Stimulated activated CD4-positive, alpha-beta T cell treated with anti-CD3 and anti-CD28 coated beads, Interleukin-4, amount 100 ng/mL, for 24 hours (primary cell): ENCODE measurements at places on chromosomes 13 and 19.

DNA sequence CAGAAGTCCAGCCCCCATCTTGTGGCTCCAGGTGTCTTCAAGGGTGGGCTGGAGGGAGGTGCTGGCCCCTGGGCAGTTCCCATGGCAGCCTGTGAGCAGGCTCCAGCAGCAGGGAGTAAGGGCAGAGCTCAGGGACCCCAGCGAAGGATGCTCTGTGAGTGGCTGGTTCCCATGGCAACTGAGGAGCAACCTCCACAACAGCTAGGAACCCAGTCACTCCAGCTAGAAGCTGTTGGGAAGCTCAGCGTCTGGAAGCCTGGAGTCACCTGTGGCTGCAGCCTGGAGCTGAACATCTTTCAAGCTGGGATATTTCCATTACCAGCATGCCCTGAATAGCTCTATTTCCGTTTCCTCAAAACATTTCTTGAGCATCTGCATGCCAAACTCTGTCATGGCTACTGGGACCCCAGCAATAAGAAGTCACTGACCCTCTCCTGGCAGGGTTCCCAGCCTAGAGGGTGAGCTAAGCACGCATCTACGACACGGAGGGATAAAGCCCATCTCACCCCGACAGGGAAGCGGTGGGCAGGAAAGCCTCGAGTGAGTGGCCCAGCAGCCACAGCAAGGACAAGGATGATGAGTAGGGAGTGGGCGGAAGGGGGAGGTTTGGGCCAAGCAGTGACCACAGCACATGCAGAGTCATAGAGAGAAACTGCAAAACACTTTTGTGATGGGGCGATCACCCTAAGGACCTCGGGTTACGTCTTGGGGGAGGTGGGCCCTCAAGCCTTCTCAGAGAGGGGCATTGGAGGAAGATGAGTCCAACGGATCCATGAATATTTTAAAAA lies 52.6 kb downstream of the ALOX5AP start:
- no peak for DNase-seq

GRCh38 chr19:15299568-15300409 lies 32.5 kb downstream of the BRD4 start:
- DNase-seq: no peak

GRCh38 chr13:113660066-113660465 lies 2.1 kb upstream of the ATP4B start:
- DNase-seq: no peak

DNA sequence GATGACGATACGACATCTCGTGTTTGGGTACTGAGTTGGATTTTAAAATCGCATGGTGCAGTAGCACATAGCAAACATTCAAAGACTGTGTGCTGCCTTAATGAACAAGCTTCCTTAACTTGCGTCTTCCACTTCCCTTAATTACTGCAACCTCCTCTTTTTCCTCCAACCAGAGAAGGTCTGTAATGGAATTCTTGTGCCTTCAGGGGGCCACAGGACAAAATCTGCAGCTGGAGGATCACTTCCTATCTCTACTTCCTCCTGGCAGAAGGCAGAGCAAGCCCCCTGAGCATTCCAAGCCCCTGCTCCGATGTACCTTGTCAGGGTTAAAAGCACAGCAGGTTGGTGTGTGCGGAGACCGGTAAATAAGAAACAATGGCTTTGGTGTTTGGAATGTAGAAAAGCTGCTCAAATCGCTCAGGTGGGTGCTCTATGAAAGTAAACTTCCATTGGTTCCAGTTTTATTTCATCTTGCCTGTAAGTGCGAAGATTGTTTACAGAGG lies 151.3 kb upstream of the UQCRFS1 start:
- DNase-seq: no peak

- no peak for DNase-seq
Measured at GRCh38 chr19:44553478-44554171, 24.1 kb upstream of the CEACAM20 start.

- DNase-seq: no peak
Measured at GRCh38 chr13:109749365-109749764, 37.0 kb downstream of the IRS2 start.

DNA sequence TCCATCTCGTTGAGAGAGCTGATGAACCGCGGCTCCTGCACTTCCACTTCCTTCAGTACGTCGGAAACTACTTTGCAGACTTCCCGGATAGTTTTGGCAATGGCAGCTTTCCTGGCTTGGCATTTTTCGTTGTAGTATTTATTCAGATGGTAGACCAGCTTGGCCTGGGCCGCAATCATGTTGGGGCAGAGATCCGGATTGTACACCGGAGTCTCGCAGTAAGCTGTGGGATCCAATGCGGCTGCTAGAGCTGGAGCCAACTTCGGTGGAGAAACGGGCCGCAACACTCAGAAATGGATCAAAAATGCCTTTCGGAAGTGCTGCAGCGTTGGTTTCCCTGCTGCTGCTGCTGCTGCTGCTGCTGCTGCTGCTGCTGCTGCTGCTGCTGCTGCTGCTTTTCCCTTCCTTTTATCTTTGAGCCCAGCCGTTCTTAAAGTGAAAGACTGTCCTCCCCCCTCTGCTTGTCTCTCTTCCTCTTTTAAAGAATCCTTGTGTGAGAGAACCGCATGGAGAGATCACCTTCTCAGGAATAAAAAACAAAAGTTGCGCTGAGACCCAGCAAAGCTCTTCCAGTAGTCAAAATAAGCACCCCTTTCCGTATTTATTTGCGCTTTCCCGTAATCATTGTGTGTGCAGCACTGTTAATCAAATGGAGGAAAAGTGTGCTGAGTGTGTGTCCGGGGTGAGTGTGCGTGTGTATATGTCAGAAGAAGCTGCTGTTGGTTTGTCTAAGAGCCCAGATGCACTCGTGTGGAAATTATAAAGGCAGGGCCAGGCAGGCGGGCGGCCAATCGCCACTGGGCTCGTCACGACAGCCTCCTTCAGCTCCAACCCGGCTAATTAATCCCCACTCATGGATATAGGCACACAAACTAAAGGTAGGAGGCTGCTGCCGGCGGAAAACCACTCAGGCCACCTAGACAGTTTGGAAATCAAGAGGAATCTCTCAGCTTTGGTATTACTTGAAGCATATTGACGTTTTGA lies at the start of gene MAB21L1:
Gene MAB21L1 (minus strand): TSS at position 730 of the 984 bp plus-strand sequence. CDS start 551 bp downstream, at position 179.
- no peak for DNase-seq

DNA sequence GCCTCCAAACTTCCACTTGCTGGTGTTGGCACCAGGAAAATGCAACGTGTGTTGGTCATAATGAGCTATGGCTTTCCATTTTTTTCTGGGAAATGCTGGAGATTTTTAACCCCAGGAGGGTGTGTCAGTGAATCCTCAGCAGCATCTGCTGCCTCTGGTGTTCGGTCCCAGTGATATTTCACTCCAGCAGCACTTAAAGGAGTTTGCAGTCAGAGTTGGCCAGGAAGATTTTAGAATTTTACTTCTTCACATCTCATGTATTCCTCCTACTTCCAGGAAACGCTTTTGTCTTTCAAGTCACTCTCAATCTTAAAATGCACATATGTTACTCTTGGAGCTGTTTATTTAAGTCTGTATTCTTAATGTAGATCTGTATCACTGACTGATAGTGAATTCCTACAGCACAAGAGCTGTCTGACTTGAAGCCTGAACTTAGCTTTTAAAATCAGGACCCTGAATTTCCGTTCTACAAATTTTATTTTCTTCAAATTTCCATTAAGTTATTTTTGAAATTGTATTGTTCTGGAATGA lies 903.4 kb upstream of the SLC10A2 start:
- no peak for DNase-seq

DNA sequence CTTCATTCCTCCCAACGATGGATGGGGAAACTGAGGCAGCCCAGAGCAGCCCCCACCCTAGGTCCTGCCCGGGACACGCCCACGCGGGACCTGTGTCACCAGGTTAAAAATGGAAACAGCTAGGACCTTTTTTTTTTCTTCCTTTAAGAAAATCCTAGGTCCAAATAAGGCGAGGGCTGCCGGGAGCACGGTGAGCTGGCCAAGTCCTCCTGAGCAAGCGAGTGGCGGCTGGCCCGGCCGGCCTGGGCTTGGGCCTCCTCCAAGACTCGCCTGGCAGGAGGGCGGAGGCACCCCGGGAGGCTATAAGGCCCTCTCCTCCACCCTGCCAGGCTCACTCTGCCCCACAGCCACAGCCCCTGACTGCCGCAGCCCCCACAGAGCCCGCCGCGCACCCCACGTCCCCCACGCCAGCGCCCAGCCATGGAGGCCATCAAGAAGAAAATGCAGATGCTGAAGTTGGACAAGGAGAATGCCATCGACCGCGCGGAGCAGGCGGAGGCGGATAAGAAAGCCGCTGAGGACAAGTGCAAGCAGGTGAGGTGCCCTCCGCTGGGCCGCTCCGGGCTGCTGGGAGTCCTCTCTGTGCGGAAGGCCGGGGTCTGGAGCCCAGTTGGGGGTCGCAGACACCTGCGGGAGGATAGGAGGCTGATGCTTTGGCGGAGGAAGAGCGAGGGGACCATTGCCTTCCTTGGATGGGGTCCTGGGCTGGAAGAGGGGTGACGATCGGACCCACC lies 8.9 kb upstream of the TPM4 start:
- DNase-seq: no peak

DNA sequence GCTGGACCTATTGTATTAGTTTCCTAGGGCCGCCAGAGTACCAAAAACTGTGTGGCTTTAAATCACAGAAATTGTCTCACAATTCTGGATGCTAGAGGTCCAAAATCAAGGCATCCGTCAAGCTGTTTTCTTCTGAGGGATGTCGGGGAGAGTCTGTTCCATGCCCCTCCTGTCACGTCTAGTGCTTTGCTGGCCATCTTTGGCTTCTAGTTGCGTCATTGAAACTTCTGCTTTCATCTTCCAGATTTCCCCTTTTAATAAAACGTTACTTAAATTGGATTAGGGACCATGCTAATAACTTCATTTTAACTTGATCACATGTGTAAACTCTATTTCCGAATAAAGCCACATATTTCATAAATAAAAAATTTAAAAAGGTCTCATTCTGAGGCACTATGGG lies 47.5 kb downstream of the TRPM4 start:
- DNase-seq: no peak

DNA sequence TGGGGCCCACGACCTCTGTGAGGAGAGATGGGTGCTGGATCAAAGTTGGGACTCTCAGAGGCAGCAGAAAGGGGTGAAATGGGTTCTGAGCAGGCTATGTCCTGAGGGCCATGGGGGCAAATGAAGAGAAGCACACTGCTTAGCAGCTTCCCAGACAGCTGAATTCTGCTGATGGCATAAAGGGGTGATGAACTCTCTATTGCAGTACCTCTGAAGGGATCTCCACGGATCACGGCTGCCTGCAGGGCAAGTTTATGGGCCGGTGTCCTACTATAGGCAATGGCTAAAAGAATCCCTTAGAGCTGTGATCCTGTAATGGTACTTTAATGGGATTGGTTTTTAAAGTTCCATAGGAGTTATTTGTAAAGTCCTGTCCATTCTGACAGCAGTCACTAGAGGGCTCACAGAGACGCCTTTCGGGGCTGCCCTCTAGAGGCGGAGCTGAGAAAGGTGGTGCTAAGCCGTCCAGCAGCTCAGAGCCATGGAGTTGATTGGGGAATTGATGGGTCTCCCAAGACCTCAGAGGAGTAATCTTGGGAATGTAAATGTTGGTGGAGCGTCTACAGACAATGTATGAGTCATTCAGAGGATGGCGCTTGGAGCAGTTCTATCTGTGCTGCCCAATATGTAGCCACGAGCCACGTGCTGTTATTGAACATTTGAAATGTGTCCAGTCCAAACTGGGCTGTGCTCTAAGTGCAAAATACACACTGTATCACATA lies 287.3 kb downstream of the COG6 start:
- DNase-seq: peak; percentile 79

DNA sequence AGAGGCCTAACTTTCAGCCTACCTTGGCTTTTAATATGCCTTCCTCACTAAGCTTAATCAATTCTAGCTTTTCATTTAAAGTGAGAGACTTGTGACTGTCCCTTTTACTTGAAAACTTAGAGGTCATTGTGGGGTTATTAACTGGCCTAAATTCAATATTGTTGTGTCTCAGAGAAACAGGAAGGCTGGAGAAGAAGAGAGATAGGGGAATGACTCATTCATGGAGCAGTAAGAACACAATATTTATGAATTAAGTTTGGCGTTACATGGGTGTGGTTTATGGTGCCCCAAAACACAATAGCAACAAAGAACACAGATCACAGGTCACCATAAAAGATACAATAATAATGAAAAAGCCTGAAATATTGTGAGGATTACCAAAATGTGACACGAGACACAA lies 612.1 kb downstream of the TBC1D4 start:
- no peak for DNase-seq

DNA sequence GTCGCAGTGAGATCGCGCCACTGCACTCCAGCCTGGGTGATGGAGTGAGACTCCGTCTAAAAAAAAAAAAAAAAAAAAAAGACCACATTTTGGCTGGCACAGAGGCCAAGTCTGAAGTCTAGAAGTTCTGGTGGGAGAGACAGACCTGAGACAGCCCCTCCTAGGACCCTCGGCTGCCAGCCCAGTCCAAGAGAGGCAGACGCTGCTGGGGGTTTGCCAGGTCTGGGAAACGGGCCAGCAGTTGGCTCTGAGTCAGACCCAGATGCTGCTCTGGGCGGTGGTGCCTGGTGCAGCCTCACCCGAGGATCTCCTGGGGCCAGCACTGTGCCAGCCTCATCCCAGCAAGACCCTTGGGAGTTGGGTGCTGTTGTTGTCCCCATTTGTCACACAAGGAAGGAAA lies 5.8 kb downstream of the FCHO1 start:
- no peak for DNase-seq

DNA sequence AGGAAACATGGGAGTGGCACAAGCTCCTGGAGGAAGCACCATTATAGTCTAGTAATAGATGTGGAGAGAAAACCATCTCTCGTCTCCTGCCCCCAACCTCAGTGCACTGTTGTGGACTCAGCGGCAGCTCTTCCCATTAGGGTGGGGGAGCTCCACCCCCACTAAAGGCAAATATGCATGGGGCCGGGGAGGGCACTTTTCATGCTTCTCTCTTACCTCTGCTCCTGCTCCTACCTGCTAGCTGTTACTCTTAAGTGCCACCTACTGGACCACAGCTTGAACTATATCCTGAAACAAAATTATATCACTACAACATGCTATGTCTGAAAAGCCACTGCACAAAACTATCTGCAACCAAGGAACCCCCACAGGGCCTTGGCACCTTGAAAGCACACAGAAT lies 112.6 kb upstream of the DACH1 start:
- DNase-seq: no peak

- DNase-seq: no peak
Measured at GRCh38 chr13:110399801-110400200, 92.7 kb downstream of the COL4A2 start.

GRCh38 chr13:71378961-71379905 lies 487.8 kb downstream of the DACH1 start:
- no peak for DNase-seq

GRCh38 chr13:109548374-109548773 lies 238.0 kb downstream of the IRS2 start:
- DNase-seq: no peak

DNA sequence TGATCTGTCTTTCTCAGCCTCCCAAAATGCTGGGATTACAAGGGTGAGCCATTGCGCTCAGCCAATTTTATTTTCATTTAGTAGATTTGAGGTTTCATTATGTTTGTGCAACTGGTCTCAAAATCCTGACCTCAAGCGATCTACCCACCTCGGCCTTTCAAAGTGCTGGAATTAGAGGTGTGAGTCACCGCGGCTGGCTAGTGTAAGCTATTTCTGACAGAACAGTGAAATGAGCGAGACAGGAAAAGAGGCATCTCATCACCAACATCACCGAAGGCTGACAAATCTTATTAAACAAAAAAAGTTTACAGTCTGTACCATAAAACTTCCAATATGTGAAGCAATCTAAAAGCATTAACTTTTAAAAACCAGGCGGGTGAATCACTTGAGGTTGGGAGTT lies 12.2 kb upstream of the ZNF888 start:
- DNase-seq: no peak

GRCh38 chr19:11261431-11261970 lies 823 bp downstream of the DOCK6 start:
- DNase-seq: no peak
